SJSA1 (cell line): ENCODE measurements at places on chromosomes 6 and 20.
A peak's percentile ranks its signal among the peaks of the same experiment; 100 is the strongest.

GRCh38 chr20:36342331-36343120 is 36.4 kb downstream of the DLGAP4 start:
- DNase-seq = no peak

DNA sequence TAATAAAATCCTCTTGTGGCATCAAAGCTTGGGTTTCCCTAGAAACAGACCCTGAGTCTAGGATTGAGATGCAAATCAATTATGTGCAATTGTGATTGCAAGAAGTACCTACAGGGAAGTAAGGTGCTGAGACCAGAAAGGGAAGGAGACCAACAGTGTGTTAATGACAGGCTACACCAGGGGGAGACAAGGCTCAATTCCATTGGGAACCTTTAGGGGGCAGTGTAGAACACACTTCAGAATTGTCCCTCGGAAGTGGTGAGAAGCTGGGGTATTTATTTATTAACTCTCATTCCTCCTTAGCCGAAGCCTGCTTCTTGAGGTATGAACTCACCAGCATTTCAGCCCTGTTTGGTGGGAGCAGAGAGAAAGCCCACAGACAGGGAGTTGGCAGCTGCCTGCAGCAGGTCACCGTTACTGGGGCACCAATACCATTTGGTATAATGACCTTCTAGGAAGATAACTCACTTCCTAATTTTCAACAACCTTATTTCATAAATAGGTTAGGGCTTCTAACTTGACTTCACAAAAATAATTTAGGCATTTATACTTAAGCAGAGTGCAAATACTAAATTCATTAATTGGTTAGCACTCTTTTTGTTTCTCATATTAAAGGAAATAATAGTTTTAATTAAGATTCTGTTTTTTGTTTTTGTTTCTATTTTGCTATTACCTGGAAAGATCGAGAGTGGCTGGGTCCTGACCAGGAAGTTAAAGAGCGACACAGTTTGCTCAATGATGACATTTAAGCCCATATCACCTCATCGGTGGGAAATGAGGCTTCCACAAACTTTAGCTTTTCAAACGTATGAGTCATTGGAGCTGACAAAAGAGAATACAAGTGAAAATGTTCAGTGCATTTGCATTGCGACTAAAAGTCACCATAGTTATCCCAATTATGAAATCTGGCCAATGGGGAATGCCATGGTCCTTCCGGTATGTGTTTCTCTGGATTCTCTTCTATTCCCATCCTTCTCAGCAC is 94.8 kb downstream of the BTBD3 start:
- no peak for DNase-seq

GRCh38 chr20:40591119-40591518 is 97.9 kb downstream of the MAFB start:
- DNase-seq = no peak

DNA sequence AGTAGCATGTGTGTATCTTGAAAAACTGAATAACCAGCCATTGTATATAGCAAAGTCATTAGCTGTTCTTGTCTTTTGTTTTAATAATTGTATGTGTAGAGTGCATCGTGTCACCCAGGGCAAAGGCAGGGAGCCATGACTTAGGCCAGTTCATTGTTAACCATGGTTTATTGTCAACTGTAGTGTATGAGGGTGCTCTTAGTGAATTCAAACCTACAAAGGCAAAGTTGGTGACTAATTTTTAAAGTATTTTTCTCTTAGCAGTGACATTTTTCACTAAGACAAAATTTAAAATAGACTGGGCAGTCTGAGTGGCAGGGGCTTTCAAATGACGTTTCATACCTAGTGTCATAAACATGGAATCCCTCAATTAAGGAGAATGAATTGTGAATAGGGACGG is 79.0 kb downstream of the TULP4 start:
- no peak for DNase-seq

GRCh38 chr6:169883316-169883715 is 131.9 kb downstream of the ERMARD start:
- no peak for DNase-seq

DNA sequence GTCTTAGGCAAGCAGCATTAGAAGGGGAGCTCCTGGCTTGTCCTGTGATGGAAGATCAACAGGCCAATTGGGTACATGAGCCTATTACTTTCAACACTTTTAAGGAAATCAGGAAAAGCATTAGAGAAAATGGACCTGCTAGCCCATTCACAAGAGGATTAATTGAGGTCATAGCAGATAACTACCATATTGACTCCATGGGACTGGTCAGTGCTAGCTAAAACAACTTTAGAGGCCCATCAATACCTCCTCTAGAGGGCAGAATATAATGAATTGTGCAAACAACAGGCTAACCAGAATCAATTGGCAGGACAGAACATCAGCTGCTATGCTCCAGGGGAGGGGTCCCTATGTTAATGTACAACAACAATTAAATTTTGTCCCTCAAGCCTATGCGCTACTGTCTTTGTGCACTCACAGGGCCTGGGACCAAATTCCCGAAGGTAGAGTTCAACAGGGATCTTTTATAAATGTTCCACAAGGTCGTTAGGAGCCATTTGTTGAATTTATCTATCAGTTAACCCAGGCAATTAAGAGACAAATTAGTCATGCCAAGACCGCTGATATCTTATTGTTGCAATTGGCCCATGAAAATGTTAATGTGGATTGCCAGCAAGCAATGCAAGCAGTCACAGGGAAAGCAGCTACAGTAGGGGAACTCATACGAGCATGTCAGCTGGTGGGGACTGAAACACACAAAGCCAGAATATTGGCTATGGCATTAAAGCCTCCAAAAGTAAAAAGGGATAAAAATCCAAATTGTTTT is 106.6 kb upstream of the BTN3A2 start:
- DNase-seq = no peak

GRCh38 chr6:107314531-107314939 is 144.8 kb downstream of the PDSS2 start:
- no peak for DNase-seq

- no peak for DNase-seq
These were observed 94.5 kb upstream of the F13A1 start for GRCh38 chr6:6414931-6415330.

GRCh38 chr20:48816282-48817205 is 11.3 kb downstream of the PREX1 start:
- no peak for DNase-seq

DNA sequence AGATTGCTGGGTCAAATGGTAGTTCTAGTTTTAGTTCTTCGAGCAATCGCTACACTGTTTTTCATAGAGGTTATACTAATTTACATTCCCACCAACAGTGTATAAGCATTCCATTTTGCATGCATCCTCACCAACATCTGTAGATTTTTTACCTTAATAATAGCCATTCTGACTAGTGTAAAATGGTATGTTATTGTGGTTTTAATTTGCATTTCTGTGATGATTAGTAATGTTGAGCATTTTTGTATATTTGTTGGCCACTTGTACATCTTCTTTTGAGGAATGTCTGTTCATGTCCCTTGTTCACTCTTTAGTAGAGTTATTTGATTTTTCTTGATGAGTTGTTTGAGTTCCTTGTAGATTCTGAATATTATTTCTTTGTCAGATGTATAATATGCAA is 236.2 kb downstream of the GRM1 start:
- no peak for DNase-seq

DNA sequence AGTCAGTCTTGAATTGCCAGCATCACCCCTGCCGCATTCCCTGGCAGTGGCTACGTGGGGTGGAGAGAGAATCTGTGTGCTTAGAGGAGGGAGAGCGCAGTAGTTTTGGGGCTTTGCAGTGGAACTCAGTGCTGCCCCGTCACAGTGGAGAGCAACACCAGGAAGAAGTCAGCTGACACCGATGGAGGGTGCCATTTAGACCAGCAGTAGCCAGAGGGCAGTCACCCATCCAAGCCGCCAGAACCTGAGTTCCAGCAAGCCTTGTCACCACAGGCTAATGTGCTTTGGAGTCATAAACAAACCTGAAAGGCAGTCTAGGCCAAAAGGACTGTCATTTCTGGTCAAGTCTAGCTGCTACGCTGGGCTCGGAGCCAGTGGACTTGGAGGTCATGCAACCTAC is 22.0 kb upstream of the PERP start:
- DNase-seq = no peak

DNA sequence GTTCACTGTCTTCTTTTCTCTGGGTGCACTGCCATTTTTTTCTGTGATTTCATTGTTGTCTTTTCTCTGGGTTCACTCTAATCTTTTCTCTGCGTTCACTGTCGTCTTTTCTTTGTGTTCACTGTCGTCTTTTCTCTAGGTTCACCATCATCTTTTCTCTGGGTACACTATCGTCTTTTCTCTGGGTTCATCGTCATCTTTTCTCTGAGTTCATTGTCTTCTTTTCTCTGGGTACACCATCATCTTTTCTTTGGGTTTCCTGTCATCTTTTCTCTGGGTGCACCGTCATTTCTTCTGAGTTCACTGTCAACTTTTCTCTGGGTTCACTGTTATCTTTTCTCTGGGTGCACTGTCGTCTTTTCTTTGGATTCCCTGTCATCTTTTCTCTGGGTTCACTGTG is 137.6 kb upstream of the MAP3K4 start:
- no peak for DNase-seq

- peak; percentile 79 for DNase-seq
These were observed 14.2 kb downstream of the FIG4 start for GRCh38 chr6:109705258-109705657.

DNA sequence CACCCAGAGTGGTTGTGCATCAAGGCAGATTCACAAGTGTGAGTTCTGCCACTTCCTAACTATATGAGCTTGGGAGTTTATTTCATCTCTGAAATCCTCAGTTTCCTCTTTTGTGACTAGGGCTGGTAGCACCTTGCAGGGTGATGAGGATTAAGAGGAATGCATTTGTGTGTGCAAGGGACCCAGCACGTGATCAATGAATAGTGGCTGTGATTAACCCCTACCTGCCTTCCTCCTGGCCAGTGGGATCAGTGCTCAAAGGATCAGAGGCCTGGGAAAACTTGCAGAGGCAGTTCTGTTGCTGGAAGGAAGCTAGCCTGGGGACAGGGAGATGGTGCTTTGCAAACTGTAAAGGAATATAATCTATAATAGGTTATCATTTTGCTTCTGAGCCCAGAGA is 7.3 kb downstream of the SDC4 start:
- DNase-seq = no peak

GRCh38 chr6:28940294-28940857 is 16.6 kb upstream of the TRIM27 start:
- DNase-seq = peak; percentile 65
